ENCODE measurements at places on chromosomes 1 and 21. TPM values are rescaled to one million over a fixed set of nuclear protein-coding genes. Genes with fewer than 3 reads are reported as not detected.

LCE6A gene
- polyA plus RNA-seq: not detected

ADAMTS4 gene
- 0.07 TPM for polyA plus RNA-seq

- DNase-seq: no peak
These were observed 27.3 kb upstream of the BCAR3 start for GRCh38 chr1:93708734-93709481.

C1orf167 gene
- polyA plus RNA-seq: not detected

- DNase-seq: no peak
These were observed 537.3 kb downstream of the KCNT2 start for GRCh38 chr1:196070940-196071339.

GRCh38 chr1:245246433-245246832 lies 91.6 kb downstream of the KIF26B start:
- no peak for DNase-seq

DNA sequence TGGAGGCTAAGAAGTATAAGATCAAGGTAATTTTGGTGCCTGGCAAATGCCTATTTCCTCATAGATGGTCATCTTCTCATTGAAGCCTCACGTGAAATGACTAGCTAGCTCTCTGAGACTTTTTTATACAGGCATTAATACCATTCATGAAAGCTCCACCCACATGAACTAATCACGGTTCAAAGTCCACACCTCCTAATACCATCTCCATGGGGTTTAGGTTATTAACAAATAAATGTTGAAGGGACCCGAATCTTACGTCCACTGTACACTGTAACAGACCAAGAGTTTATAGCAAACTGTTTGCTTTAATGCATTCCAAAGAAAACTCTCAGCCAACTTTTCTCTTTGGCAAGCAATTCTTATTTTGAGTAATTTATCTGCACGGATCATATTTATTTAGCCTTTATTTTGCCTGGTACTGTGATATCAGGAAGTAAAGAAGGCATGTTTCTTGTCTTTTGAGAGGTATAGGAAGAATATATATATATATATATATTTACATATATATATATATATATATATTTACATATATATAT lies 296.1 kb upstream of the LRRC7 start:
- no peak for DNase-seq

UTS2 gene
- polyA plus RNA-seq: 1.1 TPM

DNA sequence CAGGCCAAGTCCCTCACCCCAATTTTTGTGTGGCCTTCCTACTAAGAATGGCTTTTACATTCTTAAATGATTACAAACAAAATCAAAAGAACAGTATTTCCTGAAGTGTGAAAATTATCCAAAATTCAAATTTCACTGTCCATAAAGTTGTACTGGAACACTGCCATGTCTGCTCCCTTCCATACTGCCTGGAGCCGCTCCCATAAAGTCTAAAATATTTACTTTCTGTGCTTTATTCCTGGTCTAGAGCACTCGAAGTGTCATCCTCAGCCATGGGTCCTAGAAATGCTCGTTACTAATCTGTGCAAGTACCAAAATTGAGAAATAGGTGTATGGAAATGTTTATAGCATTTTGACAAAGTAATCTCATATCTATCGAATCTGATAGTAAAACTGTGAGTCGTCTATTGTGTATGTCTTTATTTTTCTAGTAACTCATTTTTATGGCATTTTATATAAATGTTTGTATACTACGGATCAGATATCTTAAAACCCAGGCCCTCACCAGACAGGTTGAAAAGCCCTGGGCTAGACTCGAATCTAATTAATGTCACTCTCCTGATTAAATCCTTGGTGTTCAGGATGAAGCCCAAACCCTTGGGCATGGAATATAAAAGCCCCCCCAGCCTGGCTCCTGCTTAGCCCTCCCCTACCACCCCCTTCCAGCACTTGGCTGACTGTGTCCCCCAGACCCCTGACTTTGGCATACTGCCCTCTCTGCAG lies 4.9 kb downstream of the LBR start:
- DNase-seq: no peak

GRCh38 chr1:244291236-244292201 lies 160.2 kb downstream of the ADSS2 start:
- no peak for DNase-seq

CACNA1S gene
- polyA plus RNA-seq: not detected

PSMA5 gene
- 96.7 TPM for polyA plus RNA-seq

- no peak for DNase-seq
These were observed 171.4 kb upstream of the HMGB4 start for GRCh38 chr1:33692206-33693188.

DNA sequence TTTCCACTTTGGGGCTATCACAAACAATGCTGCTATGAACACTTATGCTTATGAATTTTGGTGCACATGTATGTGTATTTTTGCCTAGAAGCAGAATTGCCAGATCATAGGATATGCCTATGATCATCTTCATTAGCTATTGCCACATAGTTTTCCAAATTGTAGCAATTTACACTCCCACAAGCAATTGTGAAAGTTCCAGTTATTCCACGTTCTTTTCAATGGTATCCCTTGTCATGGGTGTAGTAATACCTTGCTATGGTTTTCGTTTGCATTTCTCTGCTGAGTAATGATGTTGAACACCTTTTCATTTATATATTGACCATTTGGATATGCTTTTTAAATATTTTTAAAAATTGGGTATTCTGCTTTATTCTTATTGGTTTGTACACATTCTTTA lies 82.6 kb downstream of the MTR start:
- no peak for DNase-seq

TAS1R1 gene
- polyA plus RNA-seq: not detected

DNA sequence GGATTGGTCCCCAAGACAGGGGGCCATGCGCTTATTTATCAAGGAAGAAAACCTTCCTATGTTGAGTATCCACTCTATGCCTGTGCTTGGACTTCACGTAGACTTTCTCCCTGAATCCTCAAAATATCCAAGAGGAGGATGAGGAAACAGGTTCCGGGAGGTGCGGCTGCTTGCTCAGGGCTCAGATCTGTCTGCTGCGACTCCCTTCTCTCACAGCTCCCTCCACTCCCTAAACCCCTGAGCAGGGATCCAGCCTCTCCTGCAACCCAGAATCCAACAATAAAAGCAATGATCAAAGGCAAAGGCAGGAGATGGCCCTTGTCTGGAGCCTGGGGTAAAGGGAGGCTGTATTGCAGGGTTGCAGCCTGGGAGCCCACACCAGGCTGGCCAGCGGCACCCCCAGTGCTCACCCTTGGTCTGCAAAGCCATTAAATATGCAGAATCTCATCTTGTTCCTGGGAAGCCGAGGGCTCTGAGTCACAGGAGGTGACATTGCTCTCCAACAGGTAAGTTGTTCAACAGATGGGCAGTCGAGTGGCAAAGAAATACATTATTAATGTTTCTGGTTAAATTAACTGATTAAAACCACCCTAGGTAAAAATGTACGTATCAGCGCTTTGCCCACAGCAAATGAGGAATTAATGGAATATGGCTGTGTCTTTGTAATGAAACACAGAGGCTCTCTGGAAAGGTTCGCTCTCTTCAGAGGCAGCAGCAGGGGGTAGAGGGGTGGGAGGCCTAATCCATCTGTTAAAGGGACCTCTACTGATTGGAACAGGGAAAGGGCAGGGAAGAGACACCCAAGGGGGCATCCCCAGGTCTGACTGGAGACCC lies 111.5 kb downstream of the GRIK3 start:
- no peak for DNase-seq

- DNase-seq: no peak
These were observed 10.4 kb upstream of the MFSD2A start for GRCh38 chr1:39944410-39945112.

GRCh38 chr1:50603274-50604271 lies 180.3 kb upstream of the DMRTA2 start:
- no peak for DNase-seq

HSD3B1 gene
- polyA plus RNA-seq: not detected

DNA sequence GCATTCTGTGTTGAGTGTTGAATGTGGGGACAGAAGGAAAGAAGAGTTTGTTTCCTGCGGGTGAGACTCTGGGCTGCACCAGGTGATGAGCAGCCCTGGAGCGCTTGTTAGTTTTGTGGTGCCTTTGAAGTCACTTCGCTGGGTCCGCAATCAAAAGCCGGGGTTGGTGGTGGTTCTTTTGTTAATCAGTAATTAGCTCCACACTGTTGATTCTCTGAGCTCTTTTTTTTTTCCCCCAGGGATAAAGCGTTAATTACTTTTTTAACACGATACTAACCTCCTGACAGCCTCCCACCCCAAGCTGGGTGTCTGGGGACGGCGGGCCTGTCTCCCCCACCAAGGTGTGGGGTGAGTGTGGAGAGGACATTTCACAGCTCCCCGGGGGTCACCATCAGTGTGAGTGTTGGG lies 56.6 kb downstream of the AGPAT3 start:
- DNase-seq: peak; percentile 63

ITLN2 gene
- polyA plus RNA-seq: not detected

GRCh38 chr1:117070124-117070523 lies 10.0 kb downstream of the TTF2 start:
- no peak for DNase-seq

- DNase-seq: no peak
These were observed 26.9 kb downstream of the INAVA start for GRCh38 chr1:200921571-200922110.

C1orf52 gene
- polyA plus RNA-seq: 25.8 TPM

DNA sequence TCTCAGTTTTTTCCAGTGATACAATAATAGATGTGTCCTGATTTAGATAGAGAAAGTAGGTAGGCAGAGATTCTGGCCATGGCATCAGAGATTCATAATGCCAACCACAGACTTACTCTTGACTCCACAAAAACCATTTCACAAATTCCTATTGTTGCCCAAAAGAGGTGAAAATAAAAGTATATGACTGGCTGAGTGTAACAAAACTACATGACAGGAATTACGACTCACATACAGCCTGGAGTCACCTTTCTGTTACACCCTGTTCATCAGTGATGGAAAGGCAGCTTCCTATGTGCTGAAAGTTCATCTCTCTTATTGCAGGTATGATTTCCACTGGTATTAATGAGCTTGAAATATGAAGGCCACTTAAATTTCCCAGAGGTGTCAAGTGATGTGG lies 72.3 kb downstream of the MPZL1 start:
- no peak for DNase-seq

DNA sequence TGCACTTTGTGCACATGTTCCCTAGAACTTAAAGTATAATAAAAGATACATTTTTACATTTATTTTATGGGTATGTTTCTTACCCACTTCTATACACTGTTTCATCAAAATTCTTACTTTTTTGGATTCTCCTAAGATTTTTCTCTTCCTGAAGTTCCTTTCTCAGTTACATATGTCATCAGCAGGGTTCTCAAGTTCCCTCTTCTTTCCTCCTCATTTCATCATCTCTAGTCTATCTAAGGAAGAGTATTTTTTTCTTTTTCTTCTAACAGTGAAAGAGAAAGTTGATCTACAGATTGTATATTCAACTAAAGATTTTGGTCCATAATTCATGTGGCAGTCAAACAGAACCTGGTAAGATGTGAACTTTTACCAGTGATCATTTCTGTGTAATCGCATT lies 41.2 kb upstream of the CYYR1 start:
- DNase-seq: no peak

- no peak for DNase-seq
These were observed 1.8 kb downstream of the TMED5 start for GRCh38 chr1:93178418-93178817.

GRCh38 chr1:48227165-48228013 lies 4.9 kb downstream of the SLC5A9 start:
- DNase-seq: peak; percentile 14

DNA sequence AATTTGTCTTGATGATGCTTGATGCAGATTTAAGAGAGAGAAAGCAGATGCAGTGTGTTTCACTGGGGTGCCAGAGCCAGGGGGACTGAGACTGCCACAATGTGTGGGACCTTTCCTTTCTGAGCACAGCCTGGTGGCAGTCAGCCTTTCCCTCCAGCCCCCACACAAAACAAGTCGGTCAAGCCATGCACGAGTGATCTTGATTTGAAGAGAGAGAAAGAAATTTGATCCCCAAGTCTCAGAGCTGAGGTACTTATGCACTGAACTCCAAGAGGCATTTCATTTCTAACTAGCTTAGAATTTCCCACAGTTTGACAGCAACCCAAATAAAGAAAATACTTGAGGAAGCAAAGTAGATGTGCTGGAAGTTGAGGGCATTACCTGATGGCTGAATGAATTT lies 193.8 kb downstream of the ST6GALNAC3 start:
- no peak for DNase-seq

CYP2J2 gene
- 0.59 TPM for polyA plus RNA-seq

ZNF648 gene
- polyA plus RNA-seq: not detected

DNA sequence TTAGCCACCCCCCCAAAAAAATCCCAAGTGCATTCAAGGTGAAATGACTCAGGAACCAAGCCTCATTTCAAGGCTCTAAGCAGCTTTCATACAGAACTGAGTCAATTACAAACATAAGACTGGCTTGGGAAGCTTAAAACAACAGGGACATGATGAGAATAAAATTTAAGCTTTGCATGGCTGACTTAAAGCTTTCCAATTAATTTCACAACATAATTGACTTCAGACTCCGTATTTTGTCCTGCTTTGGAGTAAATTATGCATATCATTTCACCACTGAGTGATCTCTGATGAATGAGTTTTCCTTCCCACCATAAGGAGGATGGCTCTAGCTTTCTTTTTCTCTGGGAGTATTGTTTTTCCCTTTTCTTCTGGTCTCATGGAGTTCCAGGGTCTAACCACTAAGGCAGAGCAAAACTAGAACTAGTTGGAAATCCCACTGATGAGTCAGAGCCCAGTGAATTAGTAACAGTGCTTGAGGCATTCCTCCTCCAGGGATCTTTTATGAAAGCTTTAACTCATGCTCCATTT lies 72.8 kb downstream of the XCL2 start:
- DNase-seq: no peak

GRCh38 chr1:204025917-204026707 lies 46.8 kb upstream of the SOX13 start:
- DNase-seq: no peak

ROR1 gene
- not detected for polyA plus RNA-seq

DNA sequence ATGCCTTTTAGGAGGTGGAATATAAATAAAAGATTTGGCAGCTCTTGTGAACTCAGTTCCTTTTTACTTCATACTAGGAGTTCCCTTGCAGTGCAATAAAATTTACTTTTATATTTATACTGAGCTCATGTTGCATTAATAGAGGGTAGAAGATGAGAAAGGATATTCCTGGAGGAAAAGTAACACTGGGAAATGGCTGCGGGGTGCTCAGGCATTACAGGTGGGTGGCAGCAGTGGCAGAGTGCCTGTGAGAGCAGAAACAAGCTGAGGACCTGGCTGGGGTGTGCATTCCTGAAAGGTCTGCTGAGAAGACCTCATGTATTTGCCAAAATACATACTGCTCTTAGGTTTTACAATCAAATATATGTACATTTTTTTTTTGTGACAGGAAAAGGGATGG lies 126.9 kb downstream of the COQ8A start:
- no peak for DNase-seq

- DNase-seq: no peak
These were observed 122.6 kb upstream of the TNFSF4 start for GRCh38 chr1:173329726-173330125.

- no peak for DNase-seq
These were observed 90.2 kb upstream of the ZNHIT6 start for GRCh38 chr1:85798419-85798818.

OR2L3 gene
- not detected for polyA plus RNA-seq

CRP gene
- not detected for polyA plus RNA-seq

GRCh38 chr1:213166852-213167251 lies 115.8 kb downstream of the RPS6KC1 start:
- no peak for DNase-seq

- no peak for DNase-seq
These were observed 180.1 kb downstream of the CAMTA1 start for GRCh38 chr1:6965083-6965934.

CFAP74 gene
- polyA plus RNA-seq: not detected

GRCh38 chr1:109917051-109917767 lies 6.6 kb downstream of the CSF1 start:
- no peak for DNase-seq
